Tibial nerve (tissue), 4 donors: ENCODE measurements at places on chromosomes 16 and 17.
A peak's percentile ranks its signal among the peaks of the same experiment; 100 is the strongest.

GRCh38 chr17:70107441-70107840, 32.4 kb downstream of the KCNJ16 start:
- H3K4me3 ChIP-seq, result no peak overlapping the region
- H3K27ac ChIP-seq, result peak overlapping the region; percentile 72
- H3K36me3 ChIP-seq, result no peaks in the 10 kb centered on the region
- no peaks in the 10 kb centered on the region for H3K4me1 ChIP-seq
- no peak for DNase-seq

- peak; percentile 27 for DNase-seq
- no peaks in the 10 kb centered on the region for H3K27me3 ChIP-seq
- H3K36me3 ChIP-seq, result no peaks in the 10 kb centered on the region
These were observed 1.2 kb downstream of the GRB2 start for GRCh38 chr17:75404223-75404730.

- no peak overlapping the region for H3K4me3 ChIP-seq
- no peaks in the 10 kb centered on the region for H3K27me3 ChIP-seq
- DNase-seq, result no peak
These were observed 6.2 kb downstream of the TMEM97 start for GRCh38 chr17:28325211-28325610.

DNA sequence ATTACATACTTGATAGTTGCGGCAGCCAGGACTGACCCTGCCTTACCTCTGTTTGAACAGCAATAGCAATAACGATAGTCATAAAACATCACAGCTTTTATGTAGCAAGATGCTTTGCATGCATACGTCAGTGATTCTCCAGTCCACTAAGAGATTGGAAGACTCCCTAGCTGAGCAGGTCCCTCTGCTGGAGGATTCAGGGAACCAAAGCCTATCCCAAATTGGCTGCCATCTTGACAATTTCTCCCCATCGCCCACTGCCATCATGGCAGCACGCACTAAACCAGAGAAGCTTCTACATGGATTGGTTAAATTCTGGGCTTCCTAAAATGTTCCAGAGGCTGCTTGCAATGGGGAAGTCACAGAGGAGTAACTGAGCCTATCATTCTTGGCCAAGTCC, 360.6 kb upstream of the XYLT1 start:
- H3K4me3 ChIP-seq, result no peak overlapping the region
- H3K36me3 ChIP-seq, result no peaks in the 10 kb centered on the region
- no peaks in the 10 kb centered on the region for H3K4me1 ChIP-seq
- DNase-seq, result no peak
- H3K27ac ChIP-seq, result no peak overlapping the region
- no peaks in the 10 kb centered on the region for H3K27me3 ChIP-seq

GRCh38 chr16:73011926-73012325, 36.0 kb downstream of the ZFHX3 start:
- no peaks in the 10 kb centered on the region for H3K27me3 ChIP-seq
- no peak overlapping the region for H3K27ac ChIP-seq
- no peak for DNase-seq
